Stimulated activated naive CD8-positive, alpha-beta T cell treated with anti-CD3 and anti-CD28 coated beads, Interleukin-15, Interleukin-2, amounts not matched to agents 100 U/mL and 50 U/mL, for 24 hours (primary cell): ENCODE measurements at places on chromosomes 1 and 21.

- peak; percentile 53 for DNase-seq
Observed at GRCh38 chr1:93680420-93681100, 1.1 kb downstream of the BCAR3 start.

GRCh38 chr1:19477284-19478249, 7.8 kb downstream of the CAPZB start:
- DNase-seq, result peak; percentile 65

DNA sequence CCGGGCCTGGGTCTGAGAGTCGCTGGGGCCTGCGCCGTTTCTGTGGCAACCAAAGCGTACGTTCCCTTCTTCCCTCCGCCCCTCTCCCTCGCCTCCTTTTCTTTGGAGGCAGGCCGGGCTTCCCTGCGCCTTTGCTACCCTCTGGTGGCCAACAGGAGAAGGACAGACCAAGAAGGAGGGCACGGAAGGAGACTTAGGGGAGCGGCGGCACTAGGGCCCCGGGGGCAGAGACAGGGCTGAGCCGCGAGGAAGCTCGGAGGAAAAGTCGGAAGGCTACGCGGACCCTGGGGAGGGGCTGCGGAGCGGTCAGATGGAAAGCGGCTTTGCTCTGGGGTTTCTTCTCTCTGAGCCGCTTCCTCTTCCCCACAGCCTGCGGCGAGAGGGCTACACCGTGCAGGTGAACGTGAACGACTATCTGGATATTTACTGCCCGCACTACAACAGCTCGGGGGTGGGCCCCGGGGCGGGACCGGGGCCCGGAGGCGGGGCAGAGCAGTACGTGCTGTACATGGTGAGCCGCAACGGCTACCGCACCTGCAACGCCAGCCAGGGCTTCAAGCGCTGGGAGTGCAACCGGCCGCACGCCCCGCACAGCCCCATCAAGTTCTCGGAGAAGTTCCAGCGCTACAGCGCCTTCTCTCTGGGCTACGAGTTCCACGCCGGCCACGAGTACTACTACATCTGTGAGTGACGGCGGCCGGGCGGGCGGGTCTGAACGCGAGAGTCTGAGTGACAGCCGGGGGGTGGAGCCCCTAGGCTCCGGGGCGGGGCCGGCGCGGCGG, 6.3 kb downstream of the EFNA3 start:
- DNase-seq, result peak; percentile 94

GRCh38 chr1:178572604-178573003, 59.7 kb downstream of the TEX35 start:
- no peak for DNase-seq

DNA sequence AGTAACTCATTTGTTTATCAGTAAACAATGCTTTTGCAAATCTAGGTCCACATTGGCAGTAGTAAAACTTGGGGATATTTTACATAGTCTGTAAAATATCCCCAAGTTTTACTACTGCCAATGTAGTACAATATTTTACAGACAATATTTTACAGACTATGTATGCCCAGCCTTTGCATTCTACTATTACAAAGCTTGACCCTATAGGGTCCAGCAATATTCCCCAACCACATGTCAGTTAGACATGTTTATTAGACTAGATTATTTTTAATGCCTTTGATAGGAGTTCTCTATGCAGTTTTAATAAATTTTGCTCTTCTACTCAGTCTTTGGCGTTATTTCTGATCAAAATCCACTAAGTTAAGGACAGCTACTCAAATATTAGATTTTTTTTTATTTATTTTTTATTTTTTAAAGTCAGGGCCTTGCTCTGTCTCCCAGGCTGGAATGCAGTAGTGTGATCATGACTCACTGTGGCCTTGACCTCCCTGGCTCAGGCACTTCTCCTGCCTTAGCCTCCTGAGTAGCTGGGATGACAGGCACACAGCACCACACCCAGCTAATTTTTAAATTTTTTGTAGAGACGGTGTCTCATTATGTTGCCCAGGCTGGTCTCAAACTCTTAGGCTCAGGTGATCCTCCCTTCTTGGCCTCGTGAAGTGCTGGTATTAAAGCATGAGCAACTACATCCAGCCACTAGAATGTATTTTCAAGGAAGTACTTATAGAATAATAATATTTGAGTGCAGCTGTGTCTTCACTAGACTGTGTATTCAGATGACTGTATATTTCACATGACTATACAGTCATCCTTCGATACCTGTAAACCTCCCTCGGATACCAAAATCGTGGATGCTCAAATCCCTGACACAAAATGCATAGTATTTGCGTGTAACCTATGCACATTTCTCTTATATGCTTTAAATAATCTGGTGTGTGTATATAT, 19.8 kb downstream of the MIER1 start:
- DNase-seq, result no peak

GRCh38 chr1:21933397-21934248, 3.5 kb downstream of the HSPG2 start:
- DNase-seq, result no peak

GRCh38 chr1:53470155-53470554, 11.0 kb downstream of the DMRTB1 start:
- DNase-seq, result no peak

DNA sequence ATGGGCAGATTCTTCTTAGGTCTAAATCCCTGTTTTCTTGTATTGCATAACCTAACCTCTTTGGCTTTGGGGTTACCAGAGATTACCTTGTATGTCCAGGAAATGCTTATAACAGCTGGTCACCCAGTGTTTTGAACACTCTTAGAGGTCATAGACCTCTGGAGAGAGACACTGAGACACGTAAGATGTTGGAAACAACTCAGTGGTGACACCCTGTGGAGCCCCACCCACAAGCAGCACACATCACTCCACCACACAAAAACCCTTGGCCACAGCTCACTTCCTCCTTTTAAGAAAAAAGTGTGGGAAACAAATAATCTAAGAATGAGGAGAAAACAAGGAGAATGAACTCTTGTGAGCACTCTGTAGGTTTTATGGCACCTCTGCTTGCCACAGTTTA, 26.3 kb upstream of the CYP4B1 start:
- DNase-seq, result no peak

DNA sequence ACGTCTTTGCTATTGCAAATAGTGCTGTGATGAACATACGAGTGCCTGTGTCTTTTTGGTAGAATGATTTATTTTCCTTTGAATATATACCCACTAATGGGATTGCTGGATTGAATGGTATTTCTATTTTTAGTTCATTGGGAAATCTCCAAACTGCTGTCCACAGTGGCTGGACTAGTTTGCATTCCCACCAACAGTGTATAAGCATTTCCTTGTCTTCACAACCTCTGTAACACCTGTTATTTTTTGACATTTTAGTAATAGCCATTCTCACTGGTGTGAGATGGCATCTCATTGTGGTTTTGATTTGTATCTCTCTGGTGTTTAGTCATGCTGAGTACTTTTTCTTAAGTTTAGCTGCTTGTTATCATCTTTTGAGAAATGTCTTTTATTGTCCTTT, 215.0 kb downstream of the FMN2 start:
- DNase-seq, result no peak

- DNase-seq, result no peak
Observed at GRCh38 chr1:10781137-10781536, 15.3 kb downstream of the CASZ1 start.

DNA sequence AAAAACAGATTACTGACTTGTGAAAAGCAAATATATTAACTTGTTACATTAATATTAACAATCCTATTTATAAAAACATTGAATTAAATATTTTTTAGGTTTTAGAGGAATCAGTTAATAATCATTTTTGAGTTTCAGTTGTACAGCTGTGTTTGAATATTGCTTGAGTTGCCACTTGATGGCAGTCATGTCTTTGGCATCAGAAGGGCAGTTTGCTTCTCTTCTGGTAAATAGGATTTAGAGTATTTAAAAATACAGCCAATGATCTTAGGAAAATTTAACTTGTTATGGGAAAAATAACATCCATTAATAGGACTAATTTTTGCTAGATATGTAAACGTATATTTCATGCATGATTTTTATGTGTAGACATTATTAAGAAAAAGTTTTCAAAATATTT, 234.1 kb downstream of the NCAM2 start:
- no peak for DNase-seq

GRCh38 chr21:45994759-45995685, 13.5 kb downstream of the COL6A1 start:
- peak; percentile 1 for DNase-seq

GRCh38 chr1:224380003-224380402, 23.3 kb downstream of the CNIH4 start:
- DNase-seq, result peak; percentile 64

DNA sequence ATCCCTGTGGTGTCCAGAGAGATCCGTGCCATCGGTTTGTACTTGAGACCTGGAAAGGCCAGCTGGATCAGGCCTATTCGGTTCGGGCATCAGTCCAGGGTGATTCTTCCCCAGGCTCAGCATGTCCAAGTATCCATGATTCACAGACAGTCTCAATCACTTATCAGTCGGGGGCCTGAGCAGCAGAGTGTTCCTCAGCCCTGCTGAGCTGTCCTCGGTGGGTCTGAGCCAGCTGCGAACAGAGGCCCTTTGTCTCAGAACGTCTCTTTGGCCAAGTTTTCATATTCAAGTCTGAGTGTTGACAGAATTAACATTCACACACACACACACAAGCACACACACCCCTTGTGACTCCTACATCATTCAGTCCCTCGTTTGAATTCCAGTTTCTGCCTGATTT, 33.4 kb upstream of the OSBPL9 start:
- no peak for DNase-seq
